Activated naive CD8-positive, alpha-beta T cell treated with anti-CD3 and anti-CD28 coated beads for 36 hours (primary cell): ENCODE measurements at places on chromosomes 1 and 21.

GRCh38 chr21:31425138-31425537 lies 81.1 kb upstream of the TIAM1 start:
- no peak for DNase-seq

GRCh38 chr21:33229099-33229783 lies 497 bp upstream of the IFNAR2 start:
- no peak for DNase-seq

GRCh38 chr1:231355171-231355570 lies 17.1 kb downstream of the SPRTN start:
- no peak for DNase-seq

- no peak for DNase-seq
Measured at GRCh38 chr1:207063014-207063413, 9.9 kb downstream of the PFKFB2 start.

DNA sequence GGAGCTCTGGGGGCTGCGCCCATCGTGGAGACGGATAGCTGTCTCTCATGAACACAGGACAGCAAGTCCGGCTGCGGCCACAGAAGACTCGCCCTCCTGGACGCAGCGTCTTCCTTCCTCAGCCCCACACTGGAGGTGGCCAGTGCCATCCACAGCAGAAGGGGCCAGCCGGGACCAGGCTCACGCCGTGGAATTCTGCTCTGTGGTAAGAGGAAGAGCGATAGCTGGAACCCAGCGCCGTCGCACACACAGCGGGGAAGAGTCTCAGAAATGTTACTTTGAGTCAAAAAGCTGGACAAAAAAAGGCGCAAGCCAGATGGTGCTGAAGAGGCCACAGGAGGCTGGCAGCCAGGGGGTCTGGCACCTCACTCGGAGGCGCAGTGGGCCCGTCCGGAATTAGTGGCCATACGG lies 113.9 kb upstream of the COL6A1 start:
- DNase-seq, result no peak

DNA sequence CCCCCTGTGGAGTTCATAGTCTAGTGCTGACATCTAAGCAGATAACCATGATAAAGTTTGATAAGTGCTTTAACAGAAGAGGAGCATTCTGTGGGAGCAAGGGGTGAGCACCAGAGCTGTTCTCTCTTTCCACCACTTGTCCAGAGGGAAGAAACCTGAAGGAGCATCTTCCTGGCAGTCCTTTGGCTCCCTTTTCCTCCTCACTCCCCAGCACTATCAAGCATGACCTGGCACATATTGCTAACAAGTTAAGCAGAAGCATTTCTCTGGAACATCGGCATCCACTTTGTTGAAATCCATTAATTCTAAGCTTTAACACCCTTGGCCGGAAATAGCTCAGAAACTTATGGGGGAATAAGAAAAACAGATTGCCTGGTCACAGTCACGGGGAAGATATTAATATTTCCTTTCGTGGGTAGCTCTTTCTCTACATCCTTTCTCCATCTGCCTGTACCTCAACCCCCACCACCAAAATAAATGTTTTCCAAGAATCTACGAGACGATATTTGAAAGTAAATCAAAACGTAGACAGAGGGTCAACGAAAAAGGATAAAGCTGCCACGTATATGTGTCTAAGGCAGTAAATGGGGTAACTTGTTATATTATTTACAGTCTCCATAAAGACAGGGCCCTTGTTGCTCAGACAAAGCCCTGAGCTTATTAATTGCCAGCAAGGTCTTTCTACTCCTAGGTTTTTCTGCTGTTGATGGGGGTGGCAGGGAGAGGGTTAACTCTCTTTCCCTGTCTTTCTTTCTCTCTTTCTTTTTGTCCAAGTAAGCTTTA lies 351.4 kb downstream of the NUF2 start:
- no peak for DNase-seq

GRCh38 chr21:28336314-28336713 lies 656.4 kb downstream of the LTN1 start:
- no peak for DNase-seq

DNA sequence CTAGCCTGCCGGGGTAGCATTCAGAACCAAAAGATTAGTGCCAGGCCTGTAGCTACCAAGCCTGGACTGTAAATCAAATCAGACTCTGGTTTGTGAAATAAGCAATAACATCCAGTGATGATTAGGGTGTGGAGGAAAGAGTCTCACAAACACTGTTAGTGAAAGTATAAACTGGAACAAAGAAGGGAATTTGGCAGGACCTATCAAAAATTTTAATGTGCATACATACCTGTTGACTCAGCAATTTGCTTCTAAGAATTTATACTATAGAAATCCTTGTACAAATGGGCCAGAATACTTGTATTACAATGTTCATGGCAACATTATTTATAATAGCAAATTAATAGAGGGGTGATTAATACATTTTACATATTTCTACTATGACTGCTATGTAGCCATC lies 109.8 kb upstream of the WARS2 start:
- DNase-seq, result no peak

- DNase-seq, result peak; percentile 76
Measured at GRCh38 chr1:159891275-159892157, 8.4 kb downstream of the CFAP45 start.

DNA sequence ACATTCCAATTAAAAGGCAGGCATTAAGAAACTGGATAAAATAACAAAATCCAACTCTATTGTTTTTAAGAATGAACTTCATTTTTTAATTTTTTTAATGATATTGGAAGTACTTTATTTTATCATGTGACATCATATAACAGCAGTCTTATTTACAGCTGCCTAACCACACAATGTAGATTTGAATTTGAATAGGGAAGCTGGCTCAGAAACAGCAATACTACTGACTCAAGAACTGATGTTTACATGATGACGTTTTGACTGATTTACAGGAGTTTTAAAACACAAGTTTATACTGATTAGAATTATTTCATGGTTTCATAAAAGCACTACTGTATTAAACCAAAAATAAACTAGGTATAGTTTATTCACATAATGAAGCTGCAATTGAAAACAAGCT lies 348.7 kb upstream of the NR5A2 start:
- DNase-seq, result no peak

- DNase-seq, result no peak
Measured at GRCh38 chr1:106061586-106062495, 994.6 kb upstream of the PRMT6 start.

GRCh38 chr1:94757931-94758330 lies 62.2 kb upstream of the SLC44A3 start:
- DNase-seq, result no peak

DNA sequence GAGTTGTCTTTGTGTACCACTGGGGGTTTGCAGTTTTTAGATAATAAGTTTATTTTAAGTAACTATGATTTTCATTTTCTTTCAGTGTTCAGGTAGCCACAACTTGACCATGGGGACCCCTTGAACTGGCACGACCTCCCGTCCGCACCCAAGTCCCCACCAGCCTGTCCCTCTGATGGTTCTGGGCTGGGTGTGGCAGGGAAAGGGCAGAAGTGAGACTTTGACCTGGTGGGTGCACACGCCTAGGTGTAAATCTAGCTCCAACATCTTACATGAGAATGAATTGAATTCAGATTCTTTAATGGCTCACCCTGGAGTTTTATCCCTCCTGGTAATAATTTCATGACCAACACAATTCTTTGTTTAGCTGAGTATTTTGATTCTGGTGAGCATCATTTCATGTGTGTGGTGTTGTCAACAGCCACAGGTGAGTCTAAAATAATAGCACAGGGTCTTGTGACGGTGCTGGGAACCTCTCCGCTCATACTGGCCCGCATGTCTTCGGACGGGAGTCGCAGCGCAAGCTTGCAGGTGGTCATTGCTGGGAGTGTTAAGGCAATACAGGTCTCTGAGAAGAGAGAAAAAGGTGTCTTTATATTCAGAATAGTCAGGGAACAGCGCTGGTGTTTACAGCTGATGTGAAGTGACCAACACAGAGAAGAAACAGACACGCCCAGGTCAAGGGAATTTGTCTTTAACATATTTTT lies 50.8 kb upstream of the POFUT2 start:
- DNase-seq, result no peak
